ENCODE measurements at places on chromosomes 1 and 21.

GRCh38 chr1:183842795-183843144 is 37.9 kb downstream of the RGL1 start:
- DNase-seq = no peak

DNA sequence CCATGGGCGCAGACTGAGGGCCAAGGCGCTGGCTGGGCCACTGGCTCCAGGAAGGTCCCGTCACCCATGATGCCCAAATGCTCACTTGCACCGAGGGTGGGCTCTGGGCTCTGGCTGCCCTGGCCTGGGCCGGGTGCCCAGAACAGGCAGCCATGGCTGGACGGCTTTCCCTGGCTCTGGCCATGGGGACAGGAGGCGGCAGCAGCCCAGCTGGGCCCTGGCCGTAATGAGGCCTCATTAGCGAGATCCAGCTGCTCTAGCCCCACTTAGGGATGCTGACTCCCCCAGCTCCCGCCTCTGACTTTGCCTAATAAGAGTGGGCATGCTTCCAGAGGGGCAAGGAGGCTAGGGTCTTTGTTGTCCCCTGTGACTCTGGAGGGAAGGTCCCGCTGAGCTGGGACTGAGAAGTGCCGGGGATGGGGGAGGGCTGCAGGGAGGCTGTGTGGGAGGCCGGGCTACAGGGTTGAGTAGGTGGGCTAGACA is 11.8 kb downstream of the SLC6A9 start:
- no peak for DNase-seq

GRCh38 chr1:10450156-10450814 is 454 bp downstream of the CORT start:
- no peak for DNase-seq

DNA sequence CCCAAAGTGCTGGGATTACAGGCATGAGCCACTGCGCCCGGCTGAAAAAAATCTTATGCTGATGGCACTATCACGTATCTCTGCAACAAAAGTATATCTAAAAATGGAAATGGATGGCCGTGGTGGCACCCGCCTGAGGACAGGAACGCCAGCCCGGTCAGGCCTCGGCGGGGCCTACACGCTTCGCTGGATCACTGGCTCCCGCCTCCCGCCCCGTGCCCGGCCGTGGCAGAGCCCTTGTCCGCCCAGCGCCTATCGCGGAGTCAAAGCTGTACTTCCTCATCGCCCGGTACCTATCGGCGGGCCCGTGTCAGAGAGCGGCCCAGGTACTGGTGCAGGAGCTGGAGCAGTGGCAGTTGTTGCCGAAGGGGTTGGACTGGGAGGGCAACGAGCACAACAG is 28.8 kb upstream of the PDPN start:
- no peak for DNase-seq

DNA sequence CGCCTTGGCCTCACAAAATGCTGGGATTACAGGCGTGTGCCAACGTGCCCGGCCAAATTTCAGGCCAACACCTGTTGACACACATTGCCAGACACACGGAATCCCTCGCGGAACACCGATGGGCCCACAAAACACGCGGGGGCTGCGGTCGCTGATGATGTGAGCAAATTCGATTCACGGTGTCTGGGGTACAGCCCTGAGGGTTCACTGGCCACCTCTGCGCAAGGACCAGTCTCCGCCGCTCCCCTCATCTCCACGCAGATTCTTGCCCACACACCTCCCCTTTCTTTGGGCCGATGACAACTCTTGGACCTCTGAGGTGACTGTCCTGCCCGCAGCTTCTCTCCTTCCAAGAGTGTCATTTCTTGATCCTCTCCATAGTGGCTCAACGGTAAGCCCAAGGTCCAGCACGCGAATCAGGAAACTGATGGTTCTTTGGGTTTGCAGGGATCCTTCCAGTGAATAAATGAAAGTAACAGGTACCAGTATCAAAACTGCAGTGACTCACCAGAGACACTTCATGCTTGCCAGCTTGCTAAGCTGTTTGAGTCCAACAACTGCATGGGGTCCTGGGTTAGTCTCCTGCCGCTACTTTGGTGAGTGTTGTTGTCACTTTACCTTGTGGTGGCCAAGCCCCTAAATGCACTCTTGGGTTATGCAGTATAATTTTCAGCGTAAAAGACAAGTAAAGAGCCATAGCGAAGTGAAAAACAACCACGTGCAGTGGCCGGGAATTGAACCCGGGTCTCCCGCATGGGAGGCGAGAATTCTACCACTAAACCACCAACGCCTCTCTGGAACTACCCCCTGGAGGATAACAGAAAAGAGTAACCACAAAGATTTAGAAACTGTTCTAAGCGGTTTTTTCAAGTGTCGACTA is 11.0 kb upstream of the RNU1-3 start:
- no peak for DNase-seq

GRCh38 chr1:53576866-53577760 is 117.9 kb downstream of the DMRTB1 start:
- no peak for DNase-seq

DNA sequence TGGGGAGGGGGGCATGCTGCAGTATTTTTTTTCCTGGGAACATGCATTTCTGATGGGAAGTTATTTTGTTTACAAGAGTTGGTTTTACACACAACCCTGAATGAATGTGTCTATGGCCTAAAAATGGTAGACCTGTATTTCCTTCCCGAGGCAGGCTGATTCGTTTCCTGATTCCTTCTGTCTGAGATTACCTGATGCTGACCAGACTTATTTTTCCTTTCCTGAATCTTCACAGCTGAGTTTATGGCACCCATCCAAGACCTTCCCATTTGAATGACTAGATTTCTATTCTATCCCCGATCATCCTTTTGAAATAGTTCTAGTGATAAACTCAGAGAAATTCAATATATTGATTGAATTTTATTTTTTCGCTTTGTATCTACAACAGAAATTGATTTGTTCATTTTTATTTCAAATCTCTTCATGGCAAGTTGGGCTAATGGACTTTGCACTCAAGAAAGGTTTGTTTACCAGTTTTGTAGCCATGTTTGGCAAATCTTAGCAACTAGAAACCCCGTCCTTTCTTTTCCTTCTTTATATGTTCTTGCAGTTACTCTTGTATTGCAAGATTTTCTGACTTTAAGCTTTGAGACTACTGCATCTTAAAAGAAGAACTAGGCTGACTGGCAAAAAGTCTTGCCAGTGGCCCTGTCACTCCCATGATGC is 15.9 kb upstream of the PLEKHM2 start:
- DNase-seq = no peak
